Endothelial cell (in vitro differentiated cells): ENCODE measurements at places on chromosomes 1 and 21.

DNA sequence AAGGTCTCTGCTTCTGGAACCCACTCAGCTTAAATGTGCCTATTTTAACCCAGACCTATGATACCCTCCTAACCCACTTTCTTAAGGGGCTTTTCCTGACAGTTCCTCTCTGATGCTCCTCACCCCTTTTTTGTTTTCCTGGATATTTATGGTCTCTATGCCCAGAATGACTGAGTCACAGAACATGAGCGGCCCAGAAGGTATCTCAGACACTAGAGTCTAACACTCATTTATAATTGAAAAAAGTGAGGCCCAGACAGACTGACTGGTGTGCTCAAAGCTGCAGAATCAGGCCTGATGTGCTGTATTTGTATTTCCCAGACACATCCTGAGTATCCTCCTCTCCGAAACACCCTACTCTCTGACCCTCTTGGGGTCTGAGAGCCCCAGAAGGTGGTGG is 44.0 kb downstream of the LRRC71 start:
- no peak for DNase-seq

DNA sequence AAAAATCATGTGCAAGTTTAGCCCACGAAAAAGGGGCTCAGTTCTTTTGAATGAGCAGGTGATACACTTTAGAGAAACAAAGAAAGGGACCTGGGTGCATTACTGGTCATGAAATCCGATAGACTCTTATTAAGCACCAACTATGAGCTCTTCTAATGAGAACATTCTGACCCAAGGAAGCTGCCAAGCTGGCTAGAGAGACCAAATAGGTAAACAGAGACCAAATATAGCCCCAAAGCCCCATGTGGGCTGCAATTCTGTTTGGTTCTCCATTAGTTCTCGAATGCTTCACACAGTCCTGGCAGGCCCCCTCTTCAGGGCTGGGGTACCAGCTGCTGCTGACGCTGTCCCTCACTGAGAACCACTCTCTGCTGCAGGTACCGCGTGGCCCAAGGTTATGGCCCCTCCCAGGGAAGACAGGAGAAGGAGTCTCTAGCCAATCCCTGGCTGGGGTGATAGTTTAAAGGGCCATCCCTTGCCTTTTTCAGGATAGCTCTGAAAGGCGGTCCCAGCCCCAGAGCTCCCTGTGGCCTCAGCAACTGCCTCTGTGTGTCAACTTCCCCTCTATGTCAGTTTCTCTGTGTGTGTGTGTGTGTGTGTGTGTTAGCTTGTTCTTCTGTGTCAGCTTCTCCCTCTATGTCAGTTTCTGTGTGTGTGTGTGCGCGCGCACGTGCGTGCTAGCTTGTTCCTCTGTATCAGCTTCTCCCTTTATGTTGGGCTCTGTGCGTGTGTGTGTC is 7.1 kb upstream of the UBXN10 start:
- DNase-seq, result no peak

DNA sequence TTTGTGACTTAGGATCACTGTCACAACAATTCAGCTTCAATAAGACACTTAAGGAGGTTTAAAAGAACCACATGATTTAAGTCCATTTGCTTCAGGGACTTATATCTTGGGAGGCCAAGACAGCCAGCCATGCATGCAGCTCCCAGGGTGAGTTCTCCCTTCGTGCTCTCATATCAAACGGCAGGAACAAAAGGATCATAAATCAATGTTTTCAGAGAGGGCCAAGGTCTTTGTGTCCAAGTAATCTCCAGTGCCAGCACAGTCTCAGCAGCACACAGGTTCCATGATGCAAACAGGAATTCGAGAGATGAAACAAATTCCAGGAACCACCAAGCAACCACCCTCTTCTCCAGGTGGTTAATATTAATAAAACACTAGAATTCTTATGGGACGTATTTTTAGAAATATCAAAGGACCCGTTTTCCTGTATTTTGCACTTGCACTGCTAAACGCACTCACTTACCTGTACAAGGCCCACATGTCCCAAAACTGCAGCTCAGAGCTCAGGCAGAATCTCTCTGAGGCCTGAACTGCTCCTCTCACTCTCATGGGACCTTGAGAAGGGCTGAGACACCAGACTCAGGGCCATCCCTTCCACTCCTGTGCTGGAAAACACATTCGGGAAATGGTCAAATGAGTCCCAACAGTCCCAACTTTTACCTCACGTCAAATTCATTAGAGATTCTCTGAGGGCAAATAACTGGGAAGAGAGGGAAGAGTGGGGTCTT is 100.0 kb upstream of the RAB4A start:
- no peak for DNase-seq

- DNase-seq, result no peak
Measured at GRCh38 chr21:45809421-45809820, 165.9 kb downstream of the PCBP3 start.

DNA sequence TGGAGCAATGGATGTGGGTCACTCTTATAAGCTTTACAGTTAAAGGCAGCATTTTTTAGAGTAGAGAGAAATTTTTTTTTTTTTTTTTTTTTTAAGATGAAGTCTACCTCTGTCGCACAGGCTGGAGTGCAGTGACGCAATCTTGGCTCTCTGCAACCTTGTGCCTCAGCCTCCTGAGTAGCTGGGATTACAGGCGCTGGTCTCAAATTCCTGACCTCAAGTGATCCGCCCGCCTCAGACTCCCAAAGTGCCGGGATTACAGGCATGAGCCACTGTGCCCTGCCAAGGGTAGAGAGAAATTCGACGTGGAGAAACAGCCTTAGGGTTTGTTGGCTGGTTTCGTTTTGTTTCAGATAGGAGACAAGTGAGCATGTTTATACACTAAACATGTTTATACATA is 594.2 kb upstream of the ADAMTS5 start:
- no peak for DNase-seq
